Activated CD4-positive, alpha-beta T cell treated with anti-CD3 and anti-CD28 coated beads, Interleukin-2, amount 50 U/mL, for 48 hours (primary cell): ENCODE measurements at places on chromosomes 6 and 20.

DNA sequence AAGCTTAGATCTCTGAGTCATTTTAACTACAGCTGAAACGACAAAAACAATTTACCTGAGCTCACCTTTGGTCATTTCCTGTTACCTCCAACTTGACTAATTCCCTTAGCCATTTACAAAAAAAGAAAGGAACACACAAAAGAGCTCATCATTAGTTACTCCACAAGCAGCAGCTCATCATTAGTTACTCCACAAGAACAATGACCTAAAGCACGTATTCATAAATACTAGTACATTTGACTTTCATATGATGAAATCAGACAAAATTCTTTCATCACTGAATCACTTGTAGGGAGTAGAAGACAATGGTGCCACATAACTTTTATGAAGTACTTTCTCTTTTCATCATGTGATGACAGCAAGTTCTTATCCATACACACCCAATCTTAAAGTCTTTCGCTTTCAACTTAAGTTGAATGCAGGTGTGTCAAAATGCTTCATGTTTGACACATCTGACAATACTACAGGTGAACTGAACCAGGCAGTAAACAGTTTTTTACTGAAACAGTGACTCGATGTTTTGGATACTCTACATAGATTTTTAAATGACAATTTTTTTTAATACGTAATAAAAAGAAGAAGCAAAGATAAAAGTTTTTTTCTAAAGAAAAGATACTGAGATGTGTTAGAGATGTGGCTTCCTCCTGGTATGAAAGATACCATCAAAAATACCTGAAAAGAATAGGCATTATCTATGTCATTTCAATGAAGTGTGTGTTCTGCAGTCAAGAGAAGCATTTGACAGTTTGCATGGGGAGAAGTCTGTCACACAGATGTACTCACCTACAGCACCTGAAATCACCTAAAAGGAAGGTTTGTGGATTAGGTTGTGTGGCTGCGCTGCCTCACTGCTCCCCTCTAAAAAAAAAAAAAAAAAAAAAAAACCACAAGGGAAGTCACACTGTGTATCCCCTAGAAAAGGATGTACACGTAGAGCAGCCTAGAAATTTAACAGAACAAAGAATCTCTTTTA, 109.1 kb downstream of the PRDM1 start:
- no peak for DNase-seq

GRCh38 chr20:50693001-50693400, 1.7 kb upstream of the RIPOR3 start:
- no peak for DNase-seq

DNA sequence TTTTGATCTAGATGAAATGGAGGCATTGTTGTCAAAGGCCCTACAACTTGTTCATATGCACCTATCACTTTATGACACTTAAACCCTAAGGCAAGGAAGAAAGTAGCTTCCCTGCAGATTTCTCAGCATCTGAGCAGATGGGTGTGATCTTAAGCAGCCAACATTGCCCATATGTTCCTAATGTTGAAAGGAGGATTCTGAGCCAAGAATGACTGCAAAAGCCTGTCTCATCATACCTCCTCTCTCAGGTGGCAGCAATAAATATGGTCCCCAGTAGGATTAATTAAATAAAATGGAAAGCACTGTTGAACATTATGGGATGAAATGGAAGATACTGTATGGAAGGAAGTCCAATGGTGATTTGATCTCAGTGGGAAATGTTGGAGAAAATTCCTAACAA, 538.1 kb upstream of the MAN1A1 start:
- DNase-seq = no peak

DNA sequence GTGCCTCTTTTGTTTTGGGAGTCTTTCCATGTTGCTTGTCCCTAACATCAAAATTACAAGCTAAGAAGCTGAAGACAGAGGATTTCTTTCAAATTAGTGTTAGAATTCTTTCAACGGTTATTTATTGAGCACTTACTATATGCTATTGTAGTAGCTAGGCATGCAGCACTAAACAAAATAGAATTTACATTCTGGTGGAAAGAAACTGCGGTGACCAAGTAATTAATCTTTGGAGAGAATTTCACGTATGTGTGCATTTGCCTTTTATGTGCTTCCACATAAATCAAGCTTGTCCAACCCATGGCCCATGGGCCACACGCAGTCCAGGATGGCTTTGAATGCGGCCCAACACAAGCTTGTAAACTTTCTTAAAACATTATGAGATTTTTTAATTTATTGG, 33.0 kb upstream of the DUSP22 start:
- DNase-seq = no peak

DNA sequence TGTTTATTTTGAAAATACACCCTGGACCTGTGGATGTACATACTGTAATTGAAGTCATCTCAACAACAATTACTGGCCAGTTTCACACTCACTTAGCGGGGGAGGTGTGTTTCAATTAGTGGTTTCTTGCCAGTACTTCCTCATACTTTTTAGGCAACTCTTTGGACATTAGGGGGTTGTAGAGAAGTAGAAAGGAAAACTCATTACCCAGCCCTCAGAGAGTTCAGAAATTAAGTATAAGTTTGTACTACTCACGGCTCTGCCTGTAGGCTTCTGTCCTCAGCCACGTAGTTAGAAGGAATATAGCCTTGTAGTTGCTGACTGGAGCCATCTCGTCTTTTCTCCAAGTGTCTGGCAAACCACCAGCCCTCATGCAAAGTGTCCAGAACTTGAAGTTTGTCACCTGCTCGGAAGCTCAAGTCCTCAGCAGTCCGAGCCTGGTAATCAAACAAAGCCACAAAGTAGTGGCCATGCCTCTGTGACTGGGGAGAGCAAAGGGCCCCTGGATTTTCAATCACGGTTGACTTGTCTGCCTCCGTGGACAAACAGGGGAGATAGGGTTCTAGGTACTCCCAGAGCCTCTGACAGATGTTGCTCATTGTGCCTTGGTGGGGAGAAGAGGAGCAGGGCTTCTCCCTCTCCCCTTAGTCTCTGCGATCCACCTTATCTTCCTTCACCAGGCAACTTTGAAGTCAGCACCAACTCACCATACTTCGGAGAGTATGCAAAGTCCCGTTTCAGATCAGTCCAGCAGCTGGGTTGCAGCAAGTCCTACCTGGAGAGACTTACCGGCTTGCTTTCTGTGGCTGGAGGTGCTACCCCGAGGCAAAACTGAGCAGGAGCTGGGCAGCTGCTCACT, 749 bp downstream of the FRK start:
- no peak for DNase-seq

- DNase-seq = peak; percentile 44
These were observed 37.6 kb upstream of the ZBP1 start for GRCh38 chr20:57657535-57658446.

- DNase-seq = no peak
These were observed 109.3 kb upstream of the AFDN start for GRCh38 chr6:167717455-167717854.

DNA sequence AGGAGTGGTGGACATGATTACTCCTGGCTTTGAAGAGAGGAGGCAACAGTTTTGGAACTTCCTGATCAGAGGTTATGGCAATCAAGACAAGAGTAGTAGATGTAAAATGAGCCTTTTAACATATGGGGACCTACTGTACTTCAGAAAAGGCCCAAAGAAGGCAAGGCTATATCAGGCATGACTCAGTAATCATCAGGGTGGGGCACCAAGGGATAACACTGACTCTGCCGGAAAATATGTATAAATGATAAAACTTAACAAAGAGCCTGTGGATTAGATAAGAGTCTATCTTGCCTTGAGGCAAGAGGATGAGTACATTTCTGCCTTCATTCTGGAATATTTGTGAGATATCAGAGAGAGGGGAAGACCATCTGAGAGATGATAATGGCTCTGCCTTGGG, 1389.9 kb upstream of the MAP3K7 start:
- DNase-seq = no peak

DNA sequence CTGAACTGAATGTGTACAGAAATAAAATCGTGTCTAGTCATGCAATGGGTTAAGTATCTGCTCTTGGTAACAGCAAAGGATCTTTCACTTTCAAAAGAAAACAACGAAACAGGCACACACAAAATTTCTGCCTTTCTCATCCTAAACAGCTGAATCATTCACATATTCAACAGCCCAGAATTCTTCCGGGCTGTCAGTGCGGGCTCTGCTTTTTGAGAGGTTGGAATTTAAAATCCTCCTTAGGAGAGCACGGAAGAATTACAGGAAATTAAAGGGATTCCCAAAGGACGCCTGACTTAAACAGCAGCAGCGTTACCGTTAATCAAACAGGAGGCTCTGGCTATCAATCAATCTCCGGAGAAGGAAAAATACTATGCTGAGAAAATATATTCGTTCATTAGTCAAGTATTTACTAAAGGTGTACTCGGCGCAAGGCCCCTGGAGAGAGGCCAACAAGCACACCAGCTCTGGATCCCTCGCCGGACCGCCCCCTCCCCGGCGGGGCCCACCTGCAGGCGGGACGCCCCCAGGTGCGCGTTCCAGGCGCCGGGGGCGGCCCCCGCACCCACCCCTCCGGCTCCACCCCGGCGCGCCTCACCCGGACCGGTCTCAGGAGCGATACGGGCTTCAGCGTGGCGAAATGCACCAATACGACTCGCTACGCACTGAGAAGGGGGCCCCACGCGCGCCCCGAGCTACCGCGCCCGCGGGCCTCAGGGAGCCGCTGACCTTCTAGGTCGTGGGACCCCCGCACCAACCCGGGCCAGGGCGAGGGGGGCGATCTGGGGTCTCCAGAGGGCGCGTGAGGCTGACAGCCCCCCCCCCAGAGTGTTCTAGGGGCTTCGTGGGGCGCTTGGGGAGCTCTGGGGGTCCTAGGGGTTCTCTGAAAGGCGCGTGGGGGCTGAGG, 1.0 kb downstream of the NAPB start:
- peak; percentile 49 for DNase-seq

- no peak for DNase-seq
These were observed 5.5 kb downstream of the MANBAL start for GRCh38 chr20:37295001-37295400.

- peak; percentile 51 for DNase-seq
These were observed 111.2 kb downstream of the IRF4 start for GRCh38 chr6:502761-503160.

GRCh38 chr6:36666287-36666686, 12.2 kb upstream of the CDKN1A start:
- no peak for DNase-seq
